ENCODE measurements at places on chromosomes 1 and 21.
A peak's percentile ranks its signal among the peaks of the same experiment; 100 is the strongest.

DNA sequence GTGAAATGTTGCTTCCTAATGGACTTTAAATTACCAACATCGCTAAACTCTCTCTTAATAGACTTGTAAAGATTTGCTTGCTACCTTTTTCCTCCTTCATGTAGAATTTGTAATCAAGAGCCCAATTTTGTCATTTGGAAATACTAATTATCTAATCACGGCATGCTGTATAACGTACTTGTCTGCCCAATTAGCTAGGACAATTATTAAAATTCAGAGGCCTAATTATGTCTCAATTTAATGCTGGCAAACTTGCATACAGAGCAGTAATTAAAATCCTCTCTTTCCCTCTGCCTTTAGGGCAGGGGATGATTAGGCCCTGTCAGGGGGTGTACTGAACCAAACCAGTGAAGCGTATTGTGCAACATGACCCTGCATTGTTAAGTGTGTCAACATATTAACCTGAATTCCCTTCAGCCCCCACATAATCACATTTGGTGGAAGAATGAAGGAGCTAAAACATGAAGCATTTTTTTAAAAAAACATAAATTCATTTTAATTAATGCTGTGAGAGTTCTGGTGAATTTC lies 137.4 kb upstream of the BARHL2 start:
- no peak for DNase-seq

DNA sequence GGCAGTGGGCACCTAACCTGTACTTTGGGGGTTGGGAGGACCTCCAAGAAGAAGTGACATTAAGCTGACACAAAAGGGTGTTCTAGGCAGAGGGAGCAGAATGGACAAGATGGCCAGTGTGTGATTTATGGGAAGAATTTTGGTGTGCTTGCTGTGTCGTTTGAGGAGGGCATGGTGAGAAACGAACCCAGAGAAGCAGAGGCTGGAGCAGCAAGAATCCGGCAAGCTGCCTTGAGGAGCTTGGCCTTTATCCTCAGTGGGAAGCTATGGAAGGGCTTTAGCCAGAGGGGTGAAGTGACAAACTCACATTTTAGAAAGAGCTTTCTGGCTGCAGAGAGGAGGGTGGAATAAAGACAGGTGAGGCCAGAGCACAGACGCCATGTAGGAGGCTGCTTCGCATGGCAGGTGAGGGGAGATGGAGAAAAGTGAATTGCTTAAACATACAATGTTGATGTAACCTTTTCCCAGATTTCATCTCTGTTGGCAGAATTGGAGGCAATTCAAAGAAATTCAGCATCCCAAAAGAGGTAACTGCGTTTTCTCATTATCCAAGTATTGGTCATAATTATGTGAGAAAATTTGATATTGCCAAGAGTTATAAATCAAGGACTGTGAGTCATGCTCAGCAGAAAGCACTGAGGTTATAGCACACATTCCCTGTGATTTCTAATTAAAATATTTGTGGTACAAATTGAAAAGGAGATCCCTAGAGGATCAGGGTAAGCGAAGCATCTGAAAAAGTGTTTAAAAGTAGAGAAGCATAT lies 26.5 kb downstream of the TRIM45 start:
- no peak for DNase-seq

DNA sequence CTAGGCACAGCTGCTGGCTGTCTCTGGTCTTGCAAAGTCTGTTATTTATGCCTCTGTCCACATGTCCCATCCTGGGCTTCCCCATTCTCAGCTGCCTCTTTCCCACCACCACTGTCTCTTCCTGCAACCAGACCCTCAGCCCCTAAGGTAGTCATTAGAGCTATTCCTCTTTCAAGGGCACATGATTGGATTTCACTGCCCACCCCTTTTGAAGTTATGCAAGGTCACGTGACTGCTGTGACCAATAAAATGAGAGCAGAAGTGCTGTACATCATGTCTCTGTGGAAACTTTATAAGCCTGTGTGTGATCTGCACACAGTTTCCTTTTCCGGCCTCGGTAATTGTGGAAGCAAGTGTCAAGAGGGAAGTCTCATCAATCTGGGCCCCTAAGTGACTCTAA lies 136.6 kb upstream of the HMGB4 start:
- no peak for DNase-seq

GRCh38 chr1:201251411-201251810 lies 31.9 kb upstream of the PKP1 start:
- DNase-seq, result no peak

- DNase-seq, result no peak
Observed at GRCh38 chr1:199976496-199977144, 50.9 kb upstream of the NR5A2 start.

GRCh38 chr21:36456729-36457414 lies 23.1 kb downstream of the CLDN14 start:
- DNase-seq, result no peak

DNA sequence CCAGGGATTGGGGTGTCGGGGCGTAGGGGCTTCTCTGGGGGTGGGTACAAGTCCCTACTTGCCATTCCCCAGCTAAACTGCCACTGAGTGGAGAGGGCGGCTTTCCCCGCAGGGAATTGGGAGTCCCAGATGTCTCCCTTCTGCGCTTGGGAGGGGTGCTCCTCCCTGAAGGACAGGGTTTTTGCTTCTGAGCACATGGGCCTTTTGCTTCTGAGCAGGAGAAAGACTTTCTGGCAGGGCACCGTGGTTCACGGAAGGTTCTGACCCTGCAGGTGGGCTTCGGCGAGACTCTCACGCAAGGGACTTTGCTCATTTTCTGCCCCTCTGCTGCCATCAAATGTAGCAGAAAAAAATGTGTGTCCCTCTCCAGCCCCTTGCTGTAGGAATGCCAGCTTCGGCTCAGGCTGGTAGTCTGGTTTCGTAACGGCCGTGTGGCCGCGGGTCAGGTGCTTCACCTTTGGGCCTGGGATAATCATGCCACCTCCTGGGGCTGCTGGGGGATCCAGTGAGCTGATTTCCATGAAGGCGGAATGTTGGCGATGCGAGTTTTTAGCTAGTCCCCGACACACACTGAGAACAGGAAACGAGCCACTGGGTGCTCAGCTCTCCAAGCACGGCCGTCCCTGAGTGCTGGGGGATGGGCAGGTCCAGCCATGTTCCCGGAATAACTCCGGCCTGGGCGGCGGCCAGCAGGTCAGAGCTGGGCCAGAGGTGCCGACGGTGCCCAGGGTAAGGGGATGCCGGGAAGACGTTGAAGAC lies 364.0 kb downstream of the CAMTA1 start:
- DNase-seq, result no peak

DNA sequence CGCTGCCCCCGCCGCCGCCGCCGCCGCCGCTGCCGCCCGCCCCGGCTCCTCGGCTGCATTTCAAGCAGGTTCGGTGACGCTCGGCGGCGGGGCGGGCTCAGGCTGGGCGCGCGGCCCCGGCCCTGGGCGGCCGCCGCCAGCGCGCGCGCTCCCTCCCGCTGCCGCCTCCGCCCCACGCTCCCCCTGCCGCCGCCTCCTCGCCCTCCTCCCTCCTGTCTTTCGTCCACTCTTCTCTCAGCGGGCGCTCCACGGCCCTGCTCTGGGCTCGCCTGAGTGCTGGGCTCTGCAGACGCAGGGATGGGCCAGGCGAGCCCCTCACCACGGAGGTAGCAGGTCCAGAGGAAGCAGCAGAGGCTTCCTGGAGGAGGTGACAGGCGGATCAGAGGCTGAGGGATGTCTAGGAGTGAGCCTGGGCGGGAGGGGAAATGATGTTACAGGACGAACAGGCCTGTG lies at the start of gene LRP8:
LRP8 (minus strand) TSS at position 62 of the 453 bp plus-strand sequence. CDS start 158 bp downstream, outside the sequence.
- DNase-seq, result peak; percentile 46

- no peak for DNase-seq
Observed at GRCh38 chr1:21005466-21006239, 171.0 kb downstream of the EIF4G3 start.
